Posterior cingulate gyrus (tissue), 11 donors: ENCODE measurements at places on chromosomes 3 and 15.

- no peak for DNase-seq
These were observed 155.1 kb downstream of the MAGI1 start for GRCh38 chr3:65883613-65884012.

DNA sequence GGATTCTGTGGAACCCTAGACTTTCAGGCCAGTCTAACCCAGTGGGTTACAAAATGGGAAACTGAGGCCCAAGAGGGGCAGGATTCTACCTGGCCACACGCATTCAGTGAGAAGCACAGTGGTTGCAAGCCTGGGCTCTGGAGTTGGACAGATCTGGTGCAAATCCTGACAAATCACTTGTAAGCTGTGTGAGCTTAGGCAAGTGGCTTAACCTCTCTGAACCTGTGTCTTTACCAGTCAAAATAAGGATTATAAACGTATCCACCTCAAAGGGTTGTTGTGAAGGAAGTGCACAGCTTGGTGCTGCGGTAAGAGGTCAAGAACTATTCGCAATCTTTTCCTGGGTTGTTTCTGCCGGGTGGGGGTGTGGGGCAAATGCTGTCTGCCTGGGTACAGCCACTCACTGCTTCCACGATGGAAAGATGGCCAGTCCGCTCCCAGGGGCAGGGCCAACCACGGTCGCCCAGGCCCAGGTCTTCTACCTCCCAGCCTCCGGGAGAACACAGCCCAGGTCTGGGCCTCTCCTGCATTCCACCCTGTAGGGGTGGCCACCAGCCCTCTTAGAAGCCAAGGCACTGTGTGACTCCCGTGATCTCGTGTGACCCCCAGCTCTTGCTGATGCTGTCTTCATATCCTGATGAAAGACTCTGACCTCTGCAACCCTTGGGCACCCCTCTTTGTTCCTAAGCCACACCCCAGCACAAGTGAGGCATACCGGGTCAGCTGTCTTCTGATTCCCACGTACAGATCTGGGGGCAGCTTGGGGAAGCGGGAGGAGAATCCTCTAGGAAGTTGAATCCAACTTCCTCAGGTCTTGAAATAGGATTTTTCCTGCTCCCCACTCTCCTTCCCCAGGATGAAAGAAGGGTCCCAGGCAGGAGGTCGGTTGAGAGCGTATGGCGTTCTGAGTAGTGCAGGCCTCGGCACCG lies 1.5 kb downstream of the CHRNA3 start:
- no peak for DNase-seq

DNA sequence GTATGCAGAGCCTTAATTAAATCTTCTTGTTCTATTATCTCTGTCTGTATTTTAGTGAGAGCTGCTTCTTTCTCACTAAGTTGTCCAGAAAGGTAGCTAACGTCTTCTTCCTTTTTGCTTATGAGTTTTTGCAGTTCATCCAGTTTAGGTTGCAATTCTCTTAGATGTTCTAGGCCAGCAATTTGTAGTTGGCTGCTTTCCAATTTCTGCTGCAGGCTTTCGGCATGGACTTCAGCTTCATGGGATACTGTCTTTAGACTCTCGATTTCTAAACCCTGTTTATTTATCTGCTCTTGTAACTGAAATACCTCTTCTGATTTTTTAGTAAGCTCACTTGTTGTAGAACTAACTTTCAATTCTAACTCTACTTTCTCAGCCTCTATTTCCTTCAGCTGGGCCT lies 35.5 kb upstream of the HCLS1 start:
- no peak for DNase-seq

DNA sequence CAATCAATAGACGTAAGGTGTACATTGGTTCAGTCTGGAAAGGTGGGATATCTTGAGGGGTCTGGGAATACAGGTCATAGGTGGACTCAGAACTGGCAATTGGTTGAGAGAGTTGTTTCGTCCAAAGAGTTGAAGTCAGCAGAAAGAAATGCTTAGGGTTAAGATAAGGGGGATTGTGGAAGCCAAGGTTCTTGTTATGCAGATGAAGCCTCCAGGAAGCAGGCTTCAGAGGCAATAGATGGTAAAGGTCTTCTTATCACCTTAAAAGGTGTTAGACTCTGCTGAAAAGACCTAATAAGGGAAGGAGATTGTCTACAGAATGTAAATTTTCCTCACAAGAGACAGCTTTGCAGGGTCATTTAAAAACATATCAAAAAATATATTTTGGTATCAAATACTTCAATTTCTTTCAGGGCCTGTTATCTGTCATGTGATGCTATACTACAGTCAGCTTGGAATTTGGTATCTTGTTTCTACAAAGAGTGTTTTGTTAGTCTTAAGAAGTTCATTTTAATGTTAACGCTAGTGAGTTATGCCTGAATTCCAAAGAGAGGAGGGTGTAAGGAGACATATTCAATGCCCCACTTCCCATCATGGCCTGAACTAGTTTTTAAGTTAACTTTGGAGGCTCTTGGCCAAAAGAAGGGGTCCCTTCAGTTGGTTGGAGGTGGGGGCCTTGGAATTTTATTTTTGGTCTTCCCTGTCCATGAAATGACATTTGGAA lies 378.2 kb upstream of the ROBO2 start:
- DNase-seq = no peak

DNA sequence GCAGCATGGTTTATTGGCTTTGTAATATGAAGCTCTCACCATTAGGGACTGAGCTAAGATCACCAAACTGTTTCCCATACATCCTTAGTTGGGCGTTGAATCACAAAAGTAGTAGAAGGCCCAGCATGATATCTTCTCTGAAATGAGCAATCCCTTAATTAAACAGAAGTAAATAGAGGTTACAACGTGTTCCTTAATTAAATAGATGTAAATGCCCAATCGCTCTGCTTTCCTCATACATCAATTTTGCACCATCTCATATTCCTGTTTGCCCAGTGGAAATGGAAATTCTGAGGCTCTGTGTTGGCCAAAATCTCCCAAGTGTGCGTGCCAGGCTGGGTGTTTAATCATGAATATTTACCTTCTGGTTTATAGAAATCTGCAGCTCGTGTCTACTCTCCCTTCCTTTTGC lies 107.4 kb upstream of the FOXB1 start:
- no peak for DNase-seq

GRCh38 chr3:179929091-179929529 lies 107.6 kb downstream of the PEX5L start:
- peak; percentile 57 for DNase-seq

GRCh38 chr3:187662848-187663409 lies 7.3 kb downstream of the SST start:
- DNase-seq = no peak

DNA sequence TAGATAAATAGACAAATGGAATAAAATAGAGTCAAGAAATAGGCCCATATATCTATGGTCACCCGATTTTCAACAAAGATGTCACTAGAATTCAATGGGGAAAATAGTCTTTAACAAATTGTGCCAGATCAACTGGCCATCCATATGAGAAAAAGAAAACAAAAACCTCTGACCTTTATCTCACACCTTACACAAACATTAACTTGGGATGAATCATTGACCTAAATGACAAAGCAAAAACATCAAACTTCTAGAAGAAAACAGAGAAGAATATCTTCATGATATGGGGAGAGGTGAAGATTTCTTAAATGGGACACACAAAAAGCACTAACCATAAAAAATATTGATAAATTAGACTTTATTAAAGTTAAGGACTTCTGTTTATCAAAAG lies 31.9 kb downstream of the ITGA11 start:
- no peak for DNase-seq

GRCh38 chr15:34768530-34768929 lies 13.7 kb upstream of the GJD2 start:
- DNase-seq = no peak

GRCh38 chr3:141487521-141488252 lies 860 bp downstream of the RASA2 start:
- DNase-seq = peak; percentile 36
